ENCODE measurements at places on chromosomes 2 and 18. TPM values are rescaled to one million over a fixed set of nuclear protein-coding genes. Genes with fewer than 3 reads are reported as not detected.

CFAP65 gene
- total RNA-seq: not detected

B3GNT7 gene
- 9.4 TPM for total RNA-seq

NR4A2 gene
- total RNA-seq: 8.9 TPM

OR6B2 gene
- total RNA-seq: not detected

KYNU gene
- total RNA-seq: 0.94 TPM

DNA sequence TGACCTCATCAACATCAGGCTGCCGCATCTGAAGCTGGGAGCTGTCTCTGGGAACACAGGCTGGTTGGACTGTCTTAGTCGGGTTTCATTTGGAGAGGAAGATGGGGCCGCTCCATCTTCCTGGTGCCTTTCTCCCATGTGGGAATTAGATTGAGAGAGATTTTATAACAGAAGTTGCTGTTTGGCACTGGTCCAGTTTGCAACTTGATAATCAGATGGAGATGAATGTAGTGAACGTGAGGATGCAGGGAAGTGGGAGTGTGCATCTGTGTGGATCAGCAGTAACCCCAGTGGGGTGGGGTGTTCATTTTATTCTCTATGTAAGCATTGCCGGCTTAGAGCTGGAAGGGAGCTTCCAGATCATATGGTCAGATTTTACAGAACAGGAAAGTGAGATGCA, 250.9 kb downstream of the DCDC2C start:
- no peak overlapping the region for H3K4me3 ChIP-seq
- DNase-seq: no peak
- no peak overlapping the region for H3K27ac ChIP-seq
- H3K36me3 ChIP-seq: no peaks in the 10 kb centered on the region
- no peaks in the 10 kb centered on the region for H3K4me1 ChIP-seq
- no peaks in the 10 kb centered on the region for H3K27me3 ChIP-seq

- no peaks in the 10 kb centered on the region for H3K36me3 ChIP-seq
- H3K4me1 ChIP-seq: peaks cover 85% of the 10 kb centered on the region
- H3K27me3 ChIP-seq: no peaks in the 10 kb centered on the region
- peak overlapping the region; percentile 99 for H3K27ac ChIP-seq
Observed at GRCh38 chr2:218290316-218291261, 1.7 kb downstream of the TMBIM1 start.

- peaks cover 7% of the 10 kb centered on the region for H3K36me3 ChIP-seq
- H3K4me3 ChIP-seq: no peak overlapping the region
- H3K27ac ChIP-seq: no peak overlapping the region
- no peaks in the 10 kb centered on the region for H3K4me1 ChIP-seq
- DNase-seq: no peak
- no peaks in the 10 kb centered on the region for H3K27me3 ChIP-seq
Observed at GRCh38 chr2:48583961-48584360, 33.7 kb upstream of the GTF2A1L start.

GRCh38 chr2:155841442-155841841, 491.1 kb downstream of the NR4A2 start:
- no peak overlapping the region for H3K27ac ChIP-seq
- H3K27me3 ChIP-seq: no peaks in the 10 kb centered on the region
- DNase-seq: no peak
- H3K36me3 ChIP-seq: no peaks in the 10 kb centered on the region
- no peak overlapping the region for H3K4me3 ChIP-seq

GRCh38 chr2:224072541-224073188, 33.6 kb upstream of the SERPINE2 start:
- no peaks in the 10 kb centered on the region for H3K4me1 ChIP-seq
- H3K36me3 ChIP-seq: no peaks in the 10 kb centered on the region
- H3K27ac ChIP-seq: no peak overlapping the region
- no peak overlapping the region for H3K4me3 ChIP-seq
- DNase-seq: peak; percentile 78

GRCh38 chr2:230643576-230644291, 68.9 kb upstream of the CAB39 start:
- H3K36me3 ChIP-seq: no peaks in the 10 kb centered on the region
- H3K27me3 ChIP-seq: no peaks in the 10 kb centered on the region
- DNase-seq: peak; percentile 69
- H3K4me3 ChIP-seq: no peak overlapping the region
- no peaks in the 10 kb centered on the region for H3K4me1 ChIP-seq
- no peak overlapping the region for H3K27ac ChIP-seq

- no peak overlapping the region for H3K27ac ChIP-seq
- H3K4me3 ChIP-seq: no peak overlapping the region
- peaks cover 7% of the 10 kb centered on the region for H3K36me3 ChIP-seq
- DNase-seq: no peak
Observed at GRCh38 chr2:10620481-10620880, 69.3 kb downstream of the NOL10 start.

DNA sequence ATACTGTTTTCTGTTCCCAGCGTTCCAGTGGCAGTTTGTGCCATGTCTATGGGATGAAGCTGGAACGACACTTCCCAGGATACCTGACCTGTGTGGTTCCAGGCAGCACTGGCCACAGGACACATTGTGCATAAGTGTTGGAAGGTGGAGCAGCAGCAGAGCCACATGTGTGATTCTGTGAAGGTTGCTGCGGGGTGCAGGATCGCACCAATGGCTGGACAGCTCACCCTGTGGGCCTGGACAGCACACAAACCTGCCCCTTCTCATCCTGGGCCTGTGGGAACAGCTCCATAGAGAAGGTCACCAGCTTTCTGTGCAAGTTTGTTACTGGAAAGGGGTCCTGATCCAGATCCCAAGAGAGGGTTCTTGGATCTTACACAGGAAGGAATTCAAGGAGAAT, 252.2 kb upstream of the RAB6C start:
- H3K4me3 ChIP-seq: no peak overlapping the region
- H3K36me3 ChIP-seq: no peaks in the 10 kb centered on the region
- H3K4me1 ChIP-seq: no peaks in the 10 kb centered on the region
- no peak for DNase-seq
- H3K27ac ChIP-seq: no peak overlapping the region
